Activated T-cell treated with anti-CD3 and anti-CD28 coated beads, Interleukin-2, amount 50 U/mL, for 72 hours (primary cell): ENCODE measurements at places on chromosomes 12 and 14. TPM values are rescaled to one million over a fixed set of nuclear protein-coding genes. Genes with fewer than 3 reads are reported as not detected.
A peak's percentile ranks its signal among the peaks of the same experiment; 100 is the strongest.

- no peak for DNase-seq
Measured at GRCh38 chr14:36241183-36241582, 64.7 kb upstream of the PTCSC3 start.

- no peak for DNase-seq
Measured at GRCh38 chr12:46908936-46909635, 83.3 kb upstream of the SLC38A4 start.

DNA sequence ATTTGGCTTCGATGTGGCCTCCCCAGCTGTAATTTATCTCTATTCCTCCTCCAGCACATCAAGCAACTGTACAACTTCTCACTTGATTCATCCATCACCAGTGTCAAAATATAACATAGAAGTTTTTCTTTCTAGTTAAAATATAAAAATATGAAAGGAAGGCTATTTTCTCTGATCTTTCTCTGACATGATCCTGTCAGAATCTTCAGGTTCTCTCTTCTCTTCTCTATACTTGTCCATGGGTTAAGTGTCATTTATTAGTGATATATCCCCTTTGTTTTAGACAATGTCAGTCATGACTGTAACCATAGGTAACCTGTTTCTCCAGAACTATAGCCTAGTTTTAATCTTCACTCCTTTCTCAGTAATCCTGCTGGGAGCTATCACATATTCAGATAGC is 132.5 kb upstream of the G2E3 start:
- DNase-seq, result no peak

Gene GSG1
- not detected for total RNA-seq

DNA sequence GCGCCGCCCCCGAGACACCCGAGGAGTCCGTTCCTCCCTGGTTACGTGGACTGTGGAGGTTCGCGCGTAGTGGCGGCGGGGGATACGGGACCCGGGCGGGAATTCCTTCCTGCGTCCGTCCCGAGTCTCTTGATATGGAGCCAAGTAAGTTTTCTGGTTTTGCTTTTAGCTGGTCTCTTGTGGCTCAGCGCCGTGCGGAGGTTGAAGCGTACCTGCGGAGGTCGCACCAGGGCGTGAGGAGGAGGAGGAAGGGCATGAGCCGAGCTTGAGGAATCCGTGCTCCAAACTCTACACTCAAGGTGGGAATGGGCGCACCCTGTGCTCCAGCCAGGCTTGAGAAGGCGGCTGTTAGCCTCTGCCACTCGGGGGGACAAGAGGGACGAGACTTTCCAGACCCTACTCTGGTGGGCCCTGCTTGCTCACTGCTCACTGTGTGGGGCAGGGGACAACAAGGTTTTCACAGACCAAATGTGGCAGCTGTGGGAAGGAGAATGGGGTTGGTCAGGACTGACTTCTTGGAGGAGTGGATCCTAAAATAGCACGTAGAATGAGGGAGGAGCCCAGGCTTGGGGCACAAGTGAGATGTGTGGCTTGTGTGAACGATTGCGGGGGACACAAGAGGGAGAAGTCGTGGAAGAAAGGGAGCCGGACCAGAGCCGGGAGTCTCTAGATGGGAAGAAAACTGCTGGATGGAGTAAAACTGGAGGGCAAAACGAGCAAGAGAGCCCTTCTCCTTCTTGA is 577 bp downstream of the ATG101 start:
- no peak for DNase-seq

DNA sequence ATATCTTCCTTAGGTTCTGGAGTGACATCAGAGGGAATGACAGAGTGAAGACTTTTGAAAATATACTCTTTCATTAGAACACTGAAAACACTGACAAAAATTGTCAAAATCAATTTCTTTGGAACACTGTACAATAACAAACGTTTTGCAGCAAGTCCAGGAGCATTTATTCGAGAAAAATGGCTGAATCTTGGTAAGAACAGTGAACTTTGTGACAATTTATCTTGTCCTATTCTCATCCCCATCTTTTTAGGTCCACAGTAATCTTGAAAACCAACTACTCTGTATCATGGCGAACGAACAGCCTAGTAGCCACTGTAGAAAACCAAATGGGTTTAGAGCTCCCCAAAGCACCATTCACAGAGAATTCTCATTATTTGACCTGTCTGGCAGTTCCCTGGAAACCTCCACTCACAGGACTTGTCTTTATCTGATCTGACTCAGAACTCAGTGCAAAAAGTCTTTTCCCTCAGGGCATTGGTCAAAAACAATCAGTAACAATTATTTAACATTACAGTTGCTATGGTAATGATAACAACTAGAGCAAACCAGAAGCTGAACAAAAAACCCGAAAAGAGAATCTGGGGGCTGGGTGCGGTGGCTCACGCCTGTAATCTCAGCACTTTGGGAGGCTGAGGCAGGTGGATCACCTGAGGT is 20.3 kb upstream of the PPP2R5E start:
- DNase-seq, result no peak

DNA sequence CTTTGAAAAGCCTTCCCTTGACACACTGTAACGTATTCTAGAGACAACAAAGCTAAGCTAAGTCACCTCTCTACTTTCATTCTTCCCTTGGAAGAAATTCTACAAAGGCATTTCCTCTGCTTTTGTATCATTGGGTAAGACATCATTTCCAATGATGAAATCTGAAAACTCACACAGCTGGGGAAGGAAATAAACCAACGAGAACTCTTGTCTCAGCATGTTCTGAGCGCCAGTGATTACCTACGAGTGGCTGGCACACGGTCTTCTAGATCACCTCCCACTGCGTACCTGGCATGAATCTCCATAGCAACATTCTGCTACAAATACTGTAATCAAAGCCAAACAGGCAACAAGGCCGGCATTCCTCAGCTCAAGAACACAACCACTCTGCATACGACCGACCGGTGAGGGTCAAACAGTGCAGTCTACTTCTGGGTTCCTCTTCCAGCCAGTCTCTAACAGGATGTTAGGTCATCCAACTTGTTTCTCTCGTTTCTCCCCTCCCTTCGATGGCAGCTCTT is 7.6 kb downstream of the VPS37B start:
- DNase-seq, result peak; percentile 50

- DNase-seq, result no peak
Measured at GRCh38 chr12:3158851-3159465, 81.8 kb downstream of the TSPAN9 start.

Gene TCL1B
- total RNA-seq, result not detected
